ENCODE measurements at places on chromosomes 1 and 21.

DNA sequence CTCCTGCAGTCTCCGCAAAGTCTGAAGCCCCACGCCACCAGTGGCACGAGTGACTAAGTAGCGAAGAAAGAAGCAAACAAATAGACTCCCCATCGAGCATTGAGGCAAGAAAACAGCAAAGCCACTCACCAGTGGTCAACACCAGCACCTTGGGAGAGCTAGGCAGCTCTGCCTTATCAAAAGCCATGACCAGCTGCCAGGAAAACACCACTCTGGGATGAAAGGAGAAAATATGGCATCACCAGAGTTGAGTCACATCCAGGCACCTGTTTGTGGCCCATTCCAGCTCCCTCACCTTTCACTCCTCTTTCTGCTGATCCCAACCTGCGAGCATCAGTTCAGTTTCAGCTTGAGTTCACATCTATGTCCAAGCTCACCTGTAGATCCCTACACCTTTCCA lies 17.2 kb downstream of the PDZK1 start:
- no peak for DNase-seq

DNA sequence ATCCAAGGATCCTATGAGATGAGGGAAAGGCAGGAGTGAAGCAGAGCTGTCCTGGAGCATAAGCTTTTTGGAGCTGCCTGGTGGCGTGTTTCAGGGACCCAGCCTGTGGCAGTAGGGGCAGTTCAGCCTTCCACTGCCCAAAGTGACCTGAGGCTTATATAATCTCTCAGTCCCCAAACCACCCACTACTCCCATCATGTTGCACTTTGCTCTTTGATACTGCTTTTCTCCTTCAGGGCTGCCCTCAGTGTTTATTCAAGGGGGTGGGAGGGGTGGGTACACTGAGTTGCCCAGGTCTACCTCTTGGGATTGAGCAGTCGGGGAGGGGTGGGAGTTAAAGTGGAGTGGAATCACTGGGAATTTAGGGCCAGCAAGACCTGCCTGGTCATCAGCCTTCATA lies 9.3 kb downstream of the HCN3 start:
- no peak for DNase-seq

- DNase-seq, result peak; percentile 66
Observed at GRCh38 chr21:45281411-45282282, 6.0 kb downstream of the POFUT2 start.

- DNase-seq, result no peak
Observed at GRCh38 chr1:42979896-42980800, 21.5 kb upstream of the SLC2A1 start.

DNA sequence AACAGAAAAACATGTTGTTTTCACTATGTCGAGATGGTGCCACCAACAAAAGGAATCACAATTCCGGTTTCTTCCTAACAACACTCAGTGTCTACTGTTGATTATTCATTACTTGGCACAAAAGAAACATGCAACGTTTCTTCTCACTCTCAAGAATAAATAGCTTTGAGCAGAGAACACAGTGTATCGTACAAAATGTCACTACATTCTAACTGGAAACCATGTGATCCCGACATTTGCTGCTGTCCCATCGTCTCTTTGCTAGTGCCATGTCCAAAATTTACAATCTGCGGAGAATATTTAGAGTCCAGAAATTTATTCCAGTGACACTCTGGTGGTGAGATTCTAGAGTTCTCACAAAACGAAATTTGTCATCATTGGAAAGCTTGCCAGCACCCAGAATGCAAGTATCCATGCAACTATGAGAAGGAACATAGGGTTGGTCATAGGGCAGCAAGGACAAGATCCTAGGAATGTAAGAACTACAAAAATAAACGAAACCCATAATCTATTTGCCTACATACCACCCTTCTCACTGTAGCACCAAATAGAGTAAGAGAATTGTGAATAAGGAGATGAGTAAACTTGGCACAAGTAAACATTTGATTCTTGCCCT lies 505.1 kb downstream of the LTN1 start:
- no peak for DNase-seq

DNA sequence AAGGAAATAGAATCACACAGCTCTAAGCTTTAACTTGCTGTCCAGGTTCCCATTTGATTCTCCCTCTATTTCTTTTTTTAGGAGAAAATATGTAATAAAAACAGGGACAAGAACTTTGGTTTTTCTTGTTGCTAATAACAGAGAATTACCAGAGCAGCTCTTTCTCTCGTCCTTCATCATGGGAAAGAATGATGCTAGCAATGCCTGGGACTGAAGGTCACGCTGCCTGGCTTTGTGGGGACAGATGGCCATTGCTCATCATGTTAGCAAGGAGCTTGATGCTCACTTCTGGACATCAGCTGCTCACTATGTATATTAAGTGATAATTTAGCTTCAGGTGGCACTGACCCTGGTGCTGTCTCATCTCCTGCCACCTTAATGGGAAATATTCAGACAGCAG lies 77.3 kb upstream of the AKT3 start:
- no peak for DNase-seq

GRCh38 chr1:54892586-54892985 lies 5.6 kb upstream of the DHCR24 start:
- DNase-seq, result no peak

DNA sequence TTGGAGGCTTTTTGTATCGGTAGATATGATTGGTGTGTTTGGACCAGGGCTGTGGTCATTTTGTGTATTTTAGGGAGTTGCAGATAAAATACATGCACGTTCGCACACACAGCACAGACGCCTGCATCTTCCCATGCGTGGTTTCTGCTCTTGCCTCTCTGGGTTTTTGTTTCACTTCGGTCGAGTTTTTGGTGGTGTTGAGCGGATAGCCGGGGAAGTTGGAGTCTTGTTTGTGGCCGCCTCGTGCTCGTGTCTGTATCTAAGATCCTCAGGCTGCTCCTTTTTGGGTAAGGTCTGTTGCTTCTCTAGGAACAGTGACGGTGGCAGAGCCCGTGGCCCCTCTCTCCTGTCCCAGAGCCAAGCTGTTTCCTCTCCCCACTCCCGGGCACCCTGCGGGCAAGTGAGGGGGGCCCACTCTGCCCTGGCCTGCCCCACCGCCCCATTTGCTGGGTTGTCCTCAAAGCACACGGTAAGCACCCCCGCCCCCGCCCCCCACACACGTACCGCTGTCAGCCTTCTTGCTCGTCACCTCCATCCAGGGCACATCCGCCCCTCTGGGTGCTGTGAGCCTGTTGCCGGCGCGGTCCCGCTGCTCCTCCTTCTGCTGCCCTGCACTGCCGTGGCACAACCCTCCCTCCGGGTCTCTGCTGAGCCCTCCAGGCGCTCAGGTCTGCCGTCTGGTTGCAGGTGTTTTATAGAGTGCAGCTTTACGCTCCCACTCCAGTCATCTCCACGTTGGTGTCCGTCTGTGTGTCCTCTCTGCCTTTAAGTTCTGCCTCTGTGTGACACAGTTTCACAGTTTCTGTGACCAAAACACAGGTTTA lies 51.9 kb downstream of the AGPAT3 start:
- DNase-seq, result no peak

GRCh38 chr1:32485554-32486255 lies 20.8 kb downstream of the ZBTB8B start:
- DNase-seq, result no peak

DNA sequence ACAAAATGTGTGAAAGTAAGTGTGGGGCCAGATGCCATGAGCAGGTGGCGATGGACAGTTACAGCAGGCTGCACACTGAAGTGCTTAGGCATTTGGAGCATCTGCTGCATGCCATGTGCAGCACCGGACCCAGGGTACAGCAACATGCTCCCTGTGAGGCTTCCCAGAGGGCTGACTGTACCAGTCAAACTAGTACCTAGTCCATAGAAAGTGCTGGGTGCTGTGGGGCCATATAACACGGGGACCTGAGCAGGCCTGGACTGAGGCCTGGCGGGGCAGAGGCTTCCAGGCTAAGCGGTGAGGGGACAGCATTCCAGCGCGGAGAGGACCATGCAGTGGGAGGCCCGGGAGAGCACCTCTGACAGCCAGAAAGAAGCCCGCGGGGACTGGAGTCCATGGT lies 29.9 kb upstream of the PKP1 start:
- DNase-seq, result peak; percentile 29

- peak; percentile 93 for DNase-seq
Observed at GRCh38 chr1:168112673-168113305, 23.9 kb downstream of the GPR161 start.

DNA sequence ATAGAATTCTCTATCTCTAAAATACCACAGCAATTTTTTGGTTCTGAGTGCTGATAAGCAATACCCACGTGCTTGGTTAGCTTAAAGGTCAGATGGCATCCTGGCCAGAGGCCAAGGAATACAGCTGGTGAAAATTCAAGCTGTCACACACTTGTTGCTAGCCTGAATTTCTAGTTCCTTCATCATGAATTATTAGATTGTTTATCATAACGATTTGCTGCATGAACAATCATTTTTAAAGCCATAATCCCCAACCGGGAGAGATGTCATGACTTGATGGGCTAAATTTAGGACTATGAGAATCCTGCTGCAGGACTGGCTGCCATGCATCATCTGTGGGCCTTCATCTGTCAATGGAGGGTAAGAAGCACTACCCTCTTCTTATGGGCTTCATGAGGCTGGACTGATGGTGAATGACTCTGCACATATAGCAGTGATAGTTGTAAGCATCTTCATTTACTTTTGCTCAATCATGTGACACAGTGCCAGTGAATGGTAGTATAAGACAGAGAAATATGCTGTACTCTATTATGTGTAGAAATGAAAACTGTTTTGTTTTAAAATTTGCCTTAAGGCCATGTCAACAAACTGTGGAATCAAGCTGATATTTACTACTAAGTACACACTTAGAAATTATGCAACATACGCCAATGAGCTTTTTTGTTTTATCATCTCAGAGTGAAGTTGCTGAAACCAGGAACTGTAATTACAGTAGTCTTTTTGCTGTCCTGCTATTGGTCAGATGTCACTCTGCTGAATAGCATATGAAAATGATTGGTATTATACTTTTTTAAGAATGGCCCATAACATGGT lies 80.5 kb upstream of the RALGPS2 start:
- DNase-seq, result no peak

GRCh38 chr1:115530407-115530806 lies 111.4 kb upstream of the VANGL1 start:
- DNase-seq, result no peak

- no peak for DNase-seq
Observed at GRCh38 chr1:14113841-14114567, 414.0 kb downstream of the PRDM2 start.

DNA sequence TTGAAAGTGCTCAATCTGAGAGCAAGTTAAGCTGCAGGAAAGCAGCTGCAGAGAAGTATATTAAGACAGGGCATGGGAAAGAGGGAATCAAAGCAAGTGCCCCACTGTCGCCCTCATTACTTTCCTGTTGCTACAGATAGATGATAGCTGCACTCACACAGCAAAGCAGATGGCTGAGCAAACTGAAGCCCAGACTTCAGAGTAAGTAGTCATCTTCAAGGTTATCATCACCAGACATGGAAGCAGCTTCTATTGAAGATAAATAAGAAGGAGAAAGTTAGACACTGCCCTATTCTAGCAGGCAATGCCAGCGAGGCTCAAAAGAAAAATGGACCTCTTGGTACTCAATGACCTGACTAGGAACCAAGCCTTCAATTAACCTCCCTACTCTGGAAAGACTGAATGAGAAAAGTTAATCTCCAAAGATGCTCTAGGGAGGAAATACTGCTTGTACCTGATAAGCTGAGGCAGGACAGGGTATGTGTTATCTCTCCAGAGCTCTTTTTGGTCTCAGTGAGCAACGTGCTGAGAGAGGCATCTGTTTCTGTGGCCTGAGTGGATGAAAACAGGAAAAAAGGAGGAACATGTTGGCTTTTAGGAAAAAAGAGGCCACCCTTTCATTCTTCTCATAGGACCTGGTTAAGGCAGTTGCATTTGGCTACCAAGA lies 11.1 kb upstream of the MRPL9 start:
- no peak for DNase-seq

GRCh38 chr1:241606544-241606943 lies 33.6 kb downstream of the CHML start:
- no peak for DNase-seq

GRCh38 chr1:205217418-205217817 lies 5.9 kb upstream of the DSTYK start:
- DNase-seq, result no peak

- DNase-seq, result no peak
Observed at GRCh38 chr1:29504196-29504595, 267.9 kb downstream of the PTPRU start.

DNA sequence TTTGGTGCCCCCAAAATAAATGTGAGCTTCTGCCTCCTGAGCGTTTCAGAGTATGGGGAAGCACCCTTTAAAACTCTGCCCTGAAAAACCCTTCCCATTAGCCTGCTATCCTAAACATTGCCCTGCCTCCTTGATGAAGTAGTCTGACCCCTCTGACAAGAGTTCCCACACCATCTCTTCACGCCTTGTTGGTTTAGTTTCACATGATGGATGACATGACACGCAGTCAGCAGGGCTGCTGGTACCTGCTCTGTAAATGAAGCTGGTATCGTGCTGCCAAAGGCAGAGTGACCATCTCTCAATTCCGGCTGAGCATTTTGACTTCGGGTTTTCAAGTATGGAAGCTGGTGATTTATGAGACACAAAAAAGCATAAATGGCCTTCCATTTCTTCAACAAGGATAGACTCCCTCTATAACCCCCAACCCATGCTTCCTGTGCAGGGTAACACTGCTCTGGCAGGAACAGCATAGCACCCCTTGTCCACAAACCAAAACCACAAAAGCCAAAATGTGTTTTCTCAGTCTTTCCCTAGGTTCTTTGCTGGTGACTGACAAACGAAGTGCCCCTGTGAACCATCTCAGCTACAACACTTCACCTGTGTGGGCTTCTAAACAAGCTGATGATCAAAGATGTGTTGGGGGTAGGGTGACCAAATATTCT lies 444.6 kb downstream of the NUF2 start:
- no peak for DNase-seq

- DNase-seq, result no peak
Observed at GRCh38 chr1:156438278-156438987, 62.1 kb downstream of the MEF2D start.

GRCh38 chr1:62040450-62040849 lies 154.2 kb upstream of the L1TD1 start:
- DNase-seq, result no peak

GRCh38 chr1:42171679-42172266 lies 7.2 kb upstream of the GUCA2A start:
- no peak for DNase-seq

DNA sequence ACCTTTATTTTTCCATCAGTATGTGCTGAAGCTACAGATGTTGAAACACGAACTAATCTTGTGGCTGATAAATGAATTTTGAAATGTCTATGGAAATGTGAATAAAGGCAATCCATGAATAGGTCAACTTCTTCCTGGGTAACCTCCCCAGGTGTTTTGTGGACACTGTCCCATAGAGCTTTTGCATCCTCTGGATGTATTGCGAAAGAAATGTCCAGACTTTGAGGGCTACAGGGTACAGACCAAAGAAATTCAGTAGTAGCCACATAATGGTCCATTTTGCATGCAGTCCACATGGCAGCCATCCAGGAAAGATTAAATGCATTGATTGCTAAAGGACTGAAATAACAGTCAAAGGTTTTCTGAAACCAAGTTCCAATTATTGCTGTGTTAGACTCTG lies 21.5 kb upstream of the DARS2 start:
- DNase-seq, result no peak

GRCh38 chr1:111099289-111099688 lies 40.6 kb downstream of the DRAM2 start:
- no peak for DNase-seq

GRCh38 chr1:236670060-236670459 lies 16.2 kb upstream of the ACTN2 start:
- DNase-seq, result no peak

All from RWPE2 (cell line).